ENCODE measurements at places on chromosomes 12 and 14.
A peak's percentile ranks its signal among the peaks of the same experiment; 100 is the strongest.

DNA sequence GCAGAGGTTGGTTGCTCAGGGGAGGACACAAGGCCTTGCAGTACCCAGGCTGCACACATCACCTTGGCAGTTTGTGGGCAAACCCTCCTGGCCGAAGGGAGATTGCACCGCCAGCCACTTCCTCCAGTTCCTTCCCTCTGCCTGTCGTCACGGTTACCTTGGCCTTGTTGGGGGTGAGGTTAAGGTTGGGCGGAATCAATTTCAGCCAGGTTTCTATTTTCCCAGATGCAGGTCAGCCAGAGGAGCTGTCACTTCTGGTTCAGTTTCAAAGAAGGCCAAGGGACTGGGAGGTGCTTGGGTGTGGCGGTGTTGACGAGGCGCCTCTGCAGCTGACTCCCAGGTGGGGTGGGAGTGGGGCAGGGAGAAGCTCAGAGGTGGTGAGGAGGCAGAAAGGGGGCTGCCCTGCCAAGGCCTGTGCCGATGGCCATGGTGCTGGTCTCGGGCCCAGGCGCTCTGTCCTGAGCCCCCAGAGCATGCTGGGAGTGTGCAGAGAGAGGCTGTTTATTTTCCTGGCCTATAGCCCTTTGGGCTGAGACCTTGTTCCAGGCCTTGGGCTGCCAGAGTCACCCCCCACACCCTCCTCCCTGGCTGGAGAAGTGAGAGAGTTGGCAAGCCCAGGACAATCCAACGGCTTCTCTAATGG lies 31.4 kb downstream of the JDP2 start:
- DNase-seq, result no peak

GRCh38 chr12:124938587-124938986 lies 24.1 kb upstream of the UBC start:
- DNase-seq, result no peak

DNA sequence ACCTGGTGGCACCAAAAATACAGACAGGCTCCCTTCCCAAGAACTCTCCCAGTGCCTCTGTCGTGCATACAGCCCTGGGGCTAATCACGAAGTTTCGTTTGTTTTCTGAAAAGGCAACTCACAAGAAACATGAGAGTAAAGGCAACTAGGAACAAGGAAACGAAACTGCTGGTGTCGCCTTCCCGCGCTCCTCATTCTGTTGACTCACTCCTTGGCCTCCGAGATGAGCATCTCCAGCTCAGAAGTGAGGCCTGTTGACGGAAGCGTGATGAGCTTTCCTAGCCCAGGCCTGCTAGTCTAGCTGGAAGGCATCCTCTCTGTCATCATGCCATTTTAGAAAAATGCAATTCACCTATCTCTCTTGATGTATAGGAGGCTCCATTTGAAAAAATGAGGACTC lies 50.5 kb downstream of the TTC9 start:
- no peak for DNase-seq

- peak; percentile 87 for DNase-seq
These were observed 53.3 kb upstream of the CDKN3 start for GRCh38 chr14:54343272-54344121.

DNA sequence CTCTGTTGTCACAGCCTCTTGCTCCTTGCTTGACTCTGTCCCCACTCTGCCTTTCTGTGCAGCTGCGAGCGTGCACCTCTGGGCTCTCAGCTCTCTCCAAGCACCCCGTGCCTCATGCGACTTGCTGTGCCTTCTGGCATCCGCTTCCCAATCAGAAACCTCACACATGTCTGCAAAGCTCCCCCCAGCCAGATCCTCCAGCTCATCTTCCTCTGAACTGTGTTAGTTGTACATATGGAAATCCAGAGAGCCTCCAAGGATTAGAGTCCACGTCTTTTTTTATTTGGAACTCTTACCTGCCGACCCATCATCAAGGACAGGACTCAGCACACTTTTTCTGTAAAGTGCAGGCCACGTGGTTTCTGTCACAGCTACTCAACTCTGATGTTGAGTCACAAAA lies 70.5 kb downstream of the ANO2 start:
- no peak for DNase-seq

DNA sequence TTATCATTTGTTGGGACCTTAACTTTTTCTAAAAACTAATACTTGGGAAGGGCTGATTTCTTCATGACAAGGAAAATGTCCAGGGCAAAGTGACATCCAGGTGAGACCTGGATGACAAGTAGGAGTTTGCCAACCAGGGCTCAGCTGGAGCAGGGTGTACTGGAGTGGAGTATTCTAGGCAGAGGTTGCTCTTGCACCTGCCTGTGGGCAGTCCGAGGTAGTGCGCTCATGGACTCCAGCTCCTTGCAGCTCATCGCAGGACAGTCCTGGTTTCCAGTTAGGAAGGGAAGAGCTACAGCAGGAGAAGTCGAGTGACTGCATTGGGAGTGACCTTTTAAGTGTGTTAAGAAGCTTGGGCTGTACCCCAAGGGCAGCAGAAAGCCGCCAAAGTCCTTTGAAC lies 175.9 kb downstream of the PELI2 start:
- peak; percentile 5 for DNase-seq

Measured in NCI-H345 (cell line).